CD8-positive, alpha-beta T cell (primary cell): ENCODE measurements at places on chromosomes 6 and 20.

- DNase-seq: peak; percentile 71
Observed at GRCh38 chr20:47357296-47358038, 968 bp upstream of the ZMYND8 start.

- no peak for DNase-seq
Observed at GRCh38 chr20:5261763-5262162, 55.0 kb downstream of the PROKR2 start.

DNA sequence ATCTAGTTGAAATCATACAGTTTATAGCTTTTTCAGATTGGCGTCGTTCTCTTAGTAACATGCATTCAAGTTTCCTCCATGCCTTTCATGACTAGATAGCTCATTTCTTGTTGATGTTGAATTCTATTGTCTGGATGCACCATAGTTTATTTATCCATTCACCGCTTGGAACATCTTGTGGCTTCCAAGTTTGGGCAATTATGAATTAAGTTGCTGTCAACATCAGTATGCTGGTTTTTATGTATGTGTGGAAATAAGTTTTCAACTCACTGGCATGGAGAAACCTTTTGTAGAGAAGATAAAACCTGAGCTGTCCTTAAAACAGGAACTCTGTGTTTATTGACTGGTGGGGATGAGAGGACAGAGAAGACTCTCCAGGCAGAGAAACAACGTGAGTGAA lies 248.0 kb downstream of the CDC5L start:
- no peak for DNase-seq

DNA sequence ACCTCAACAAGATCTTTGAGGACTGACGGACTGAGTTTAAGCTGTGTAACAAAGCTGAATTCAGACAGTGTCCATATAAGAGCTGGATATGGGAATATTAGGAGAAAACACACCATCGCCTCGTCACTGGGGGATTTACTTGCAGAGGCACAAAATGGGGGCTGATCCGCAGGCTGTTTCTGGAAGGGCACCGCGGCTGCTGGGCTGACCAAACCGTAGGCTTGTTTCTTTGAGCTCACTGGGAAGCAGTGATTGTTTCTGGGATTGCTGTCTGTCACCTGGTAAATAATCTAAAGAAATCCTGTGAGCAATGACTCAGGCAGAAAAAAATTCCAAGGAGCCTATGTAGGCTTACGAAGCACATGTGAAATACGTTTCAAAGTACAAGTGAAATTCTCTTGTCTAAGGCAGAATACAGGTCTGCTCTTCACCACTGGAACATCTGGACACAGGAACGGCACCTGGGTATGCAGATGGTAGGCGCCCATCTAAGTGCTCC lies 63.9 kb upstream of the MPC1 start:
- no peak for DNase-seq

GRCh38 chr20:17227219-17227575 lies 357 bp downstream of the PCSK2 start:
- DNase-seq: no peak

DNA sequence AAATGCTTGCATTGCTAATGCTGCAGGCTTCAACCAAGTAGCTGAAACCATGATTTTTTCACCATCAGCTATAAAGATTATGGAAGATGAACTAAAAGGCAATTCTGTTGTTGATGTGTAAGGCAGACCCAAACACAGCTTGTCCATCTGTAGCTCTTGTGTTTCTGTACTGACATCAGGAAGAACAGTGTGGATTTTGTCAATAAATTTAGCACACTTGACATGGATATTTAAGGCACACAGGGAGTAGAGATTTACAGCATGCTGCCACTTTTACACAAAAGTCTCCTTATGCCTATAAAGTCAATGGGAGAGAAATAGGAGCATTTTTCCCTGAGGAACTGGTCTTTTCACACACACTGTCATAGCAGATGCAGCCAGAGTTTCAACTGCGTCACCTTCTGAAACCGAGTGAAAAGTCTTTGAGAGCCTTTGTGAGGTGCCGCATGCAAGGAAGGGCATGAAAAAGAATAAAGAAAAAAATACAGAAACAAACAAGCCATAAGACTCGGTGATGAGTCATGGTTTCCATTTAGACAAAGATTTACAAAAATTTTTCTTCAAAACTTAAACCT lies 261.4 kb upstream of the TFAP2D start:
- no peak for DNase-seq

DNA sequence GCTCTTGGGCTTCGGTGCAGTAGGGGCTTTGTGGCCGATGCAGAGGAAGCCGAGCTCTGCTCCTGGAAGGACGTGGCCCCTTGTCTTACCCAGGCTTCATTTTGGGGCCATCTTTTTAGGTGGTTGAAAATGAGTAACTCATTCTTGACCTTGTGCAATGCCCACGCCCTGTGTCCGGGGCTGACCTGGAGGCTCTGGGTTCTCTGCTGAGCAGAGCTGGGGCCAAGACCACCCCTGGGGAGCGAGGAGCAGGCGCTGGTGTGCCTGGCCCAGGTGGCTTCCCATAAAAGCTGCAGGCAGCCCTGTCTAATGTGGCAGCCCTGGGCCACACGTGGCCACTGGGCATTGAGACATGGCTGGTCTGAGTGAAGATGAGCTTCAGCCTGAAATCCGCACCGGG lies 25.7 kb downstream of the NTSR1 start:
- DNase-seq: no peak

DNA sequence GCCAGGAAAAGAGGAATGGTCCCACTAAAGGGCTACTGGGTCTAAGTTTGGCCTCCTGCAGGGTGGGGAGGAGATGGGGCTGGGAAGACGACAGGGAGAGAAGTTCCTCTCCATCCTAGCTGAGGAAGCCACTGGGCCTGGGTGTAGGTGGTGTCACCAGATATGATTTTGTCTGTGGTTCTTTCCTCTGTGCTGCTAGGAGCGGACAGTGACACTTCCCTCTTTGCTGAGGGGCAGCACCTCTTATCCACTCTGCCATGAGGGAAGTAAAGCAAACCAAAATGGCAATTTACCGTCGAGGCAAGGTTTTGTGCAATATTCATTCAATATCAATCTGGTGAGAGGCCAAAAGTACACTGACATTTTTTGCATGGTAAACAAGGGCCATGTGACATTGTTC lies 33.0 kb upstream of the NR2E1 start:
- no peak for DNase-seq

GRCh38 chr6:160955508-160956295 lies 35.9 kb upstream of the MAP3K4 start:
- DNase-seq: no peak

DNA sequence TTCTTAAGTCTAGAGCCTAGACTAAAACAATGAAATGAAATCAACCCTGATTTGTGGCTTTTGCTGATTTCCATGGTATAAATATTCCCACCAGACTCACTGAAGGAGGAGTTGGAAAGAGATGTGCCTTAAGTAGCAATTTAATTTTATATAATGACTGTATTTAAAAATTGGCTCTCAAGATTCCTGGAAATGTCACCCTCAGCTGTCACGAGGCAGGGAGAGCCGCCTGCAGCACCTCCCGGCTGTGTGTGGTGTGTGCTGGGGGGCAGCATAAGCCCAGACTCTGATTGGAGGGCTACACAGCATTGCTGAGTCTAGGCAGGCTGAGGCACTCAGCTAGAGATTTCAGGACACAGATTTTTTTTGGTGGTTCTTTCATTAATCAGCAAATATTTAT lies 40.6 kb upstream of the TMEM181 start:
- no peak for DNase-seq

- DNase-seq: no peak
Observed at GRCh38 chr6:170393807-170394399, 87.3 kb downstream of the FAM120B start.

DNA sequence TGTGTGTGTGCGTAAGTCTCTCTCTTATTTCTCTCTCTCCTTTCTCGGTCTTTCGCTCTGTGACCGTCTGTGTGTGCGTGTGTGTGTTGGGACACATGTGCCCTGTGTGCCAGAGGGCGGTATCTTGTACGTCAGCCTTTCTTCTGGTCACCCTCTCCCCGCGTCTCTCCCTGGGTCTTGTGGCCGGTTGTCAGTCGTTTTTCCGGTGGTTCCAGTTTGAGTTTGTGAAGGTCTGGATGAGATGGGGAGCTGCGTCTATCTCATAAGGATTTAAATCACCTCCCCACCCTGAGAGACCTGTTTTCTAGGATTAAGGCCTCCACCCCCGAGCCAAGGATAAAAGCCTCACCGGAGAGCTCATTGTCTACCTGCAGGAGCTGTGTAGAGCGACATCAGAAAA lies 295.5 kb upstream of the ZNF337 start:
- no peak for DNase-seq

- DNase-seq: no peak
Observed at GRCh38 chr20:60690771-60691170, 561.3 kb upstream of the CDH4 start.

GRCh38 chr20:17431621-17432364 lies 99.4 kb downstream of the BFSP1 start:
- peak; percentile 59 for DNase-seq

DNA sequence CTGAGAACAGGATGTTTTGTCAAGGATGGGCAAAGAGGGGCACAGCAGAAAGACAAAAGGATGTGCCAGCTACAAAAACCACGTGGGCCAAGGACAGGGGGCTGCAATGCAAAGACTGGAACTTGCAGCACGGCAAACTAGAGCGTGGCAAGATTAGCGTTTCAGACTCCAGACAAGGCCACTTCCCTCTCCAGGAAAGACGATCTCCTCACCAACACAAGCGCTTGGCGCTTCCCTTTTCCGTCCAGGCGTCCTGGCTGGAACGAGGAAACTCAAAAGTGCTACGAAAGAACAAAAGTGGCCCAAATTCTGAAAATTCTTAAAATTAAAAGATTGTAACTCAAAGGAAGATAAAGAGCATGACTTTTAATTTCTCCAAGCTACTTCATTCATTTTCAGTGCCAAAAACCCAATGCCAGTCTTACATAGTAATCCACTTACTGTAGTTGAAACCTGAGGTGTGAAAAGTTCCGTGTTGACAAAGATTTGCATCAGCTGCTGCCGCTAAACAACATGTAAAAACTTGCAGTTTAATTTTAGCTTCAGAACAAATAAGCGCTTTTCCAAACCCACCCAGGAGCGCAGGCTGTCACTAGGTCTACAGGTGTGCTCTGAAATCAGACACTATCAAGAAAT lies 207.1 kb upstream of the RREB1 start:
- DNase-seq: no peak

DNA sequence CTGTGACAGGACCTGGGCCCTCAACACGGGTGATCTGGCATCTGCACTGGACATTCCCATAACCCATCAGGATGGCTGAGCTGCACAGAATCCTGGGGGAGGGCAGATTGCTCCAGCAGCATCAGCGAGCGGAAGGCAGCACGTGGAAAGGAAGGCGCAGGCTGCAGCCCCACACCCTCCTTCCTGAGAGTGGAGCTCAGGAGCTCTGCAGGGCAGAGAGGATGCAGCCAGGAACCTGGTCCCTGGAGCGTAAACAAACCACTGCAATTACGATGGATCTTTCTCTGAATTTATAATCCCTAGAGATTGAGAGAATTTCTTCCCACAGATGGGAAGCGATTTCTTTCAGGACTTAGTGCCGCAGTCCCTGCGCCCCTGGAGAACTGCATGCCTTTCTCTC lies 39.7 kb upstream of the EMILIN3 start:
- no peak for DNase-seq

DNA sequence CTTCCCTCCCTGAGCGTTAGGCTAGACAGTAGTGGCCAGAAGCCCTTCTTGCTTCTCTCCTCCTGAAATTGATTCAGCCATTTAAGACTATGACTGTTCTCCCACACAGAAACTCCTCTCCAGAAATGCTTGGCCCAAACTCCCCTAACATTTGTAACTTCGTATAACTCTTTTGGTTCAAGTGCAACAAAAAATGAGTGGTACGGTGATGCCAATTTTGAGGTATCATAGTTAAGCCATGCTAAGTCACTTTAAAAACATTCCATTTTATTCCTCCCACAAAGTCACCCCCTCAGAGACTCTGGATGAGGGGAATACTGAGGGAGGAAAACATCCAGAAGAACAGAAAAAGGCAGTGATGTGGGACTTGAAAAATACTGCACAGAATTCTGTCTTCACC lies 21.1 kb upstream of the ROS1 start:
- DNase-seq: no peak

GRCh38 chr6:144334150-144334708 lies 49.1 kb downstream of the UTRN start:
- DNase-seq: peak; percentile 55

DNA sequence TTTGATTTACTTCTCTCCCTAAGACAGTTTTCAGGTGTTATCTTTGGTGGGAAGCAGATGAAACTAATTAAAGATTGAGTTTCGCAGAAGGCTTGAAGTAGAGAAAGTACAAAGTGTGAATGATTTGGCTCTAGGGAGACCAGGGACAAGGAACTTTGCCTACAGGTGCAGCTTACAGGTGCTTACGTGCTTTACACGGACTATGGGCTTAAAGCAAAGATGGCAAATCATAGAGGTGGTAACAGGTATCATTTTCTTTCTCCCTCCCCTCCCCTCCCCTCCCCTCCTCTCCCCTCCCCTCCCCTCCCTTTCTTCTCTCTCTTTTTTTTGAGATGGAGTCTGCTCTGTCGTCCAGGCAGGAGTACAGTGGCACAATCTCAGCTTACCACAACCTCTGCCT lies 136.3 kb downstream of the SLC35B3 start:
- DNase-seq: no peak

- DNase-seq: no peak
Observed at GRCh38 chr6:43827898-43828297, 57.9 kb downstream of the VEGFA start.

DNA sequence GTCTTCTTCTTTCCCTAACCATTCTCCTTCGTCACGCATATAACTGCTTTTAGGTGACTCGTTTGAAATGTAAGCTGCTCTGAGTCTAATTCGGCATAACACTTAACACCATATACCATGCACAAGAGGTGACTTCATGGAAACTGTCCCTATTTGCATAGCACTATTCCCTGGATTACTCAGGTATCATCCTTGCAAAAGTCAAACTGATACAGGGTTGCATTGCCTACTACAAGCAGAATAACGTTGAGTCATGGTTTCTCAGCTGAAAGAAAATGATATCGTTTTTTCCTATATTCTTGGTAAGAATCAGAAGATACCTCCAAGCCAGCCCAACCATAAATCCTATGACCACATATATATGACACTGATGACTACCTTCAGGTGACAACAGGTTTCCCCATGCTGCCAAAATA lies 227.5 kb downstream of the ATXN1 start:
- no peak for DNase-seq
